ENCODE measurements at places on chromosomes 13 and 19.
A peak's percentile ranks its signal among the peaks of the same experiment; 100 is the strongest.

DNA sequence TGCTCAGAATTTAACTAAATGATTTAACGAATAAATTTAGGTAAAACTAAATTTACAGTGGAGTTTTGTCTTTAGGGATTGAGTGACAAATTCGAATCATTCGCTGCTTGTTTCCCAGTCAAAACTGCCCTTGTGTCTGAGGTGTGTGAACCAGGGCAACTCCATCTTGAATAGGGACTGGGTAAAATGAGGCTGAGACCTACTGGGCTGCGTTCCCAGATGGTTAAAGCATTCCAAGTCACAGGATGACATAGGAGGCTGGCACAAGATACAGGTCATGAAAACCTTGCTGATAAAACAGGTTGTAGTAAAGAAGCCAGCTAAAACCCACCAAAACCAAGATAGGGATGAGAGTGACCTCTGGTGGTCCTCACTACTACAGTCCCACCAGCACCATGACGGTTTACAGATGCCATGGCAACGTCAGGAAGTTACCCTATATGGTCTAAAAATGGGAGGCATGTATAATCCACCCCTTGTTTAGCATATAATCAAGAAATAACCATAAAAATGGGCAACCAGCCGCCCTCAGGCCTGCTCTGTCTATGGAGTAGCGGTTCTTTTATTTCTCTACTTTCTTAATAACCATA, 10.2 kb upstream of the ANKRD10 start:
- DNase-seq: no peak

DNA sequence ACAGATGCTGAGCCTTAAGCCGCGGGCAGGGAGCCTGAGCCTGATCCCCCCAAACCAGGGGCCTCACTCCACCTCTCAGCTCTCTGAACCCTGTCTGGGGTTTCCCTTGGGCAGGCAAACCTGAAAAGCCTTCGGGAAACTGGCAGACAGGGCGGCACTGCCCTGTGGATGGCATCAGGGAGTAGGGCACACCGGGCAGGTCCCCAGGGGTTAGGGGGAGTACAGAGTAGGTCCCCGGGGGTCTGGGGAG, 9.7 kb downstream of the MKNK2 start:
- DNase-seq: no peak

DNA sequence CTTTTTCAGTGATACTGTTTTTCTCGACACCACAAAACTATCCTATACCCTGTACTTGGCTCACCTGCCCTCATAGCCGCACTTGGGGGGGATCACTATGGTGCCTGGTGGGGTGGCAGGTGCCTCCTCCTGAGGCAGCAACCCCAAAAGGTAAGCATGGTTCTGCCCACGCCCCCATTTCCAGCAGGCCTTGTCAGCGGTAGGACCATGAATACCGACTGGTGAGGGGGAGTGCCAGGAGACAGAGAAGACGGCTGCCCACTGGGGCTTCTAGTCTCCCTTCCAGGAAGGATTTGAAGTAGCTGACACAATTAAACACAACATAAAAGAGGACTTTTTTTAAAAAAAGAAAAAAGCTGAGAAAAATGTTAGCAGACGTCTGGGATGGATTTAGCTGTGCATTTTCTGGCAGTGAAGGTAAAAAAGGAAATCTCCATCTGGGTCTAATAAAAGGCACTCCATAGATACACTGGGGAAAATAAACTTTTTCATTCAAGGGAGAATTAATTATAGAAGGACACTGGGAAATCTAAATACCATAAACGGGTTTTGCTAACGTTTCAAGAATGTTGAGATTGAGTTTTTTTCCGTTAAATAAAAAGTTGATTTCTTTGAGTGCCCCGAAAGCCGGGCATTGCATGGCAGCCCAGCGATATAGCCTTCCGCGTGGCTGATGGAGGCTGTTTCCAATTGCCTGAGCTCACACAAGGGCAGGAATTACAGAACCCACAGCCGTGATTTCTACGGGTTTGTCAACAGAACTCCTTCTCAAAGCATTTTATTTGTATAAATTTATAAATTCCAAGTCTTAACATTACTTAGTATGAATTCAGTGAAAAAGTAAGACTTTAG, 45.1 kb downstream of the ATP11A start:
- DNase-seq: no peak

- no peak for DNase-seq
Observed at GRCh38 chr19:51192689-51193088, 32.2 kb upstream of the CD33 start.

DNA sequence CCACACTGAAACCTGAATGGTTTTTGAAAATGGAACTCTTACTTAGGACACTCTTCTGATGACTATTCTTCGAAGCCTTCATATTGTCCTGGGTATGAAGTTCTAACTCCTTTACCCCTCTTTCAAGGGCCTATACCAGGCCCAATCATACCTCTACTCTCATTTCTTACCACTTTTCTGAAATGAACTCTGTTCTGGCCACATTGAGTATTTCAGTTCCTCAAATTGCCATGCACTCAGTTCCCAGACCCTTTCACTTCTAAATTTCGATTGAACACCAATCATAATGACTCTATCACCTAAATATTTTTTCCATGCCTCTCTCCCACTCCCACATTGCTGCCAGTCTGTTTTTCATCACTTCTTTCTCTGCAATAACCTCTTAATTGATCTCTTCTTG, 53.7 kb downstream of the LACC1 start:
- DNase-seq: no peak

DNA sequence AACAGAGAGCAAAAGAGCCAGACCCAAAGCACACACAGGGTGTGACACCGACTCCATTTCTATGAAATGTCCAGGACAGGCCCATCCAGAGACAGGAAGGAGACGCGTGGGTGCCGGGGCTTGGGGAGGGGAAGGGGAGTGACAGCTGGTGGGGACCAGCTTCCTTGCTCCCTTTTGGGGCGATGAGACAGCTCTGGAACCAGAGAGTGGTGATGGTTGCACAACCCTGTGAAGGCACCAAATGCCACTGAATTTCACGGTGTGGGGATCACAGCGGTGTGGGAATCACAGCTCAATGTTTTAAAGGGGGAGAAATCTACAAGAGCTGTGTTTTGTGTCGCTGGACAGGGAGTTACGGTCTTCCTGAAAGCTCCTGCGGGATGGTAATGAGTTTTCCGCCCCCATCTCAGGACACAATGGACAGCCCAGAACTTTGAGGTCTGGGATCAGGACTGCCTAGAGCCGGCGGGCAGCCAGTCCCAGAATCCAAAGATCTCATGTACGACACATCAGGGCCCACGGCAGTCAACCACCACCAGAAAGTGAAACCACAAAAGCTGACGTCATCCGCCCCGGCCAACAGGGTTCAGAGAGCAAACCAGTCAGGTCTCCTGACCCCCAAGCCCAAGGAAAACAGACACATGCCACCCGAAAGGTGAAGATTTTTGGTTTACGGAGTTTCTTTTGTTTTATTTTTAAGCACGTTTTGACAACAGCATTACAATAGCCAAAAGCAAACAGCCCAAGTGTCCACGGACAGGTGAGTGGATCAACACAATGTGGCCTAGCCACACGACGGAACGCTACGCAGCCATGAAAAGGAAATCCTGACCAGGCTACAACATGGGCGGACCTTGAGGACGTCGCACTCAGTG, 7.3 kb downstream of the SGTA start:
- DNase-seq: no peak

- no peak for DNase-seq
Observed at GRCh38 chr19:23882493-23882892, 32.2 kb upstream of the ZNF726 start.

DNA sequence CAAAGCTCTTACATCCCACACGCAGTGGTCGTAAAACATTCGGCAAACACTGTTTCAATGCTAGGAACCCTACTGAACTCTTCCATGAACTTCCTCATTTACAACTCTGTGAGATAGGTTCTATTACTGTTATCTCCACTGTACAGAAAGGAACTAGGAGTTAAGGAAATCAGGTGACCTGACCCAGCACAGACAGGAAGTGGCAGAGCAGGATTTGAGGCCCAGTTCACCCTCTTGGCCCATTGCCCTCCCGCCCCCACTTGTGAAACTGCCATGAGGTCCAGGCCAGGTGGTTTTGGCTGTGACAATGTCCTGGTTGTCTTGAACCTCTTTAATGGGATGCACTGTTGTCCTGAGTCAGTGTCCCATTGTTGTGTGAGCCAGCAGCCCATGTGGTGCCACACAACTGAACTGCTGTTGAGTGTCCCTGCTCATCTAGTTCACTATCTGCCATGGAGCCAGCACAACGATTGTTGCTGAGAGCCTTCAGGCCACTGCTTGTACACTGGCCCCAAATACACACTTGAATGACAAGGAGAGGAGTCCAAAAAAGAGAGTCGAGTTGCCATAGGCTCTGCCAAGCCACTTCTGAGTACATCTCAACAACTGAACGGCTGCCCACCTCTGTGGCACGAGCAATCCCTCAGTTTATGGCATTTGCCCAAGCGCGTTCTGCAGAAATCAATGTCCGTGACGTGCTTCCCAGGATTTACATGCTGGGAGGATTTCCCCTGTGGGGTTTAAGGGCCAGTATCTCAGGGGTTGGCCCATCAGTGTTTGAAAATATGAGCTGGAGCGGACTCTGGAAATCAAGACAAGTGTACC, 484.6 kb downstream of the TSHZ3 start:
- DNase-seq: no peak

GRCh38 chr19:1861599-1862031, 1.8 kb downstream of the KLF16 start:
- DNase-seq: no peak

- no peak for DNase-seq
Observed at GRCh38 chr13:102642029-102642428, 45.2 kb downstream of the TPP2 start.

- DNase-seq: no peak
Observed at GRCh38 chr13:42393573-42394360, 121.8 kb downstream of the AKAP11 start.

- no peak for DNase-seq
Observed at GRCh38 chr13:37565425-37565824, 33.1 kb downstream of the POSTN start.

- no peak for DNase-seq
Observed at GRCh38 chr19:54081032-54081431, at the start of gene TARM1. Gene TARM1 (minus strand): TSS chr19:54081365. CDS start chr19:54081340, 25 bp downstream.

DNA sequence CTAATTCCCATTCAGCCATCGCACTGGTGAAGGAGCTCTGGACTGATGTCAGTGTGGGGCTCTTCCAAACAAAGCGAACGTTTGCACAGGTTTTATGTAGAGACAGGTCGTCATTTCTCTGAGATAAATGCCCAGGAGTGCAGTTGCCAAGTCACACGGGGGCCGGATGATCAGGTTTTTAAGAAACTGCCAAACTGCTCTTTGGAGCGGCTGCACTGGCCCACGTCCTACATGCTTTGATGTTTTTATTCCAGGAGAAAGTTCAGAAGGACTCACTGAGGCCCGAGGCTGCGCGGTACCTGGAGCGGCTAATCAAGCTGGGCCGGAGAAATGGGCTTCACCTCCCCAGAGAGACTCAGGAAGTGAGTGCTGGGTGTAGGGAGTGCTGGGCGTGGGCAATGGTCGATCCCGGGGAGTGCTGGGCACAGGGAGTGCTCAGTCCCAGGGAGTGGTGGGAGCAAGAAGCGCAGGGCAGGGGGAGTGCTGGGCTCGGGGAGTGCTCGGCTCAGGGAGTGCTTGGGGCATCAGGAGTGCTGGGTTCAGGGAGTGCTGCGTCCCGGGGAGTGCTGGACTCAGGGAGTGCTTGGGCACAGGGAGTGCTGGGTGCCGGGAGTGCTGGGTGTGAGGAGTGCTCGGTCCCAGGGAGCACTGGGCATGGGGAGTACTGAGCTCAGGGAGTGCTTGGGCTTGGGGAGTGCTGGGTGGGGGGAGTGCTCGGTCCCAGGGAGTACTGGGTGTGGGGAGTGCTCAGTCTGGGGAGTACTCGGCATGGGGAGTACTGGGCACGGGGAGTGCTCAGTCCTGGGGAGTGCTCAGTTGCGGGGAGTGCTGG, 10.7 kb downstream of the THOP1 start:
- no peak for DNase-seq

DNA sequence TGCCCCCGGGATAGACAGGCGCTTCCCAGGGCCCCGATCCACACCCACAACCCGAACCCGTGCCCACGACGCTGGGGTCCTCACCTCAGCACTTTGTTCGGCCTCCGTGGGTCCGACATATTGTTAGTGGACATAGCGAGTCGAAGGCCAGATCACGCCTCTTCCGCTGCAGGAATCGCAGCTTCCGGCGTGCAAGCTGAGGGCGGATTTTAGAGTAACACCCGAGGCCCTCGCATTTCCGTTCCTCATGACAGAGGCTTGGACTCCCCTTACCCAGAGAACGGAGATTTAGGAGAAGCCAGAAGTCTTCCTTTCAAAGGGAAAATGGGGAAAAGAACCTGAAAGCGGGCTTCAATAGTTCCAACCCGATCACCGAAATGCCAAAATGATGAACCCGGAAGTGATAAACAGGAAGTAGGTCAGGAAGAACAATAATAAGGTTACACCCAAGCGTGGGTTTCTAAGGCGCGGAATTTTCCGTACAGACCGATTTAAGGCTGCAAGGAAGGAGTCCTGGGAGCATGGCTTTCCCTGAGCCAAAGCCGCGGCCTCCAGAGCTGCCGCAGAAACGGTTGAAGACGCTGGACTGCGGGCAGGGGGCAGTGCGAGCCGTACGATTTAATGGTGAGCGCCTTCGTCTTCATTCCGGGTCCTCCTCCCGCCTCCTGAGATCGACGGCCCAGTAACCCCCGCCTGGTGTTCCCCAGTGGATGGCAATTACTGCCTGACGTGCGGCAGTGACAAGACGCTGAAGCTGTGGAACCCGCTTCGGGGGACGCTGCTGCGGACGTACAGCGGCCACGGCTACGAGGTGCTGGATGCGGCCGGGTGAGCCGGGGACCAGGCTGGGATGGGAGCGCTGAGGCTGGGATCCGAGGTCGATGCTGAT, 2.9 kb downstream of the WDR83 start:
- DNase-seq: no peak

DNA sequence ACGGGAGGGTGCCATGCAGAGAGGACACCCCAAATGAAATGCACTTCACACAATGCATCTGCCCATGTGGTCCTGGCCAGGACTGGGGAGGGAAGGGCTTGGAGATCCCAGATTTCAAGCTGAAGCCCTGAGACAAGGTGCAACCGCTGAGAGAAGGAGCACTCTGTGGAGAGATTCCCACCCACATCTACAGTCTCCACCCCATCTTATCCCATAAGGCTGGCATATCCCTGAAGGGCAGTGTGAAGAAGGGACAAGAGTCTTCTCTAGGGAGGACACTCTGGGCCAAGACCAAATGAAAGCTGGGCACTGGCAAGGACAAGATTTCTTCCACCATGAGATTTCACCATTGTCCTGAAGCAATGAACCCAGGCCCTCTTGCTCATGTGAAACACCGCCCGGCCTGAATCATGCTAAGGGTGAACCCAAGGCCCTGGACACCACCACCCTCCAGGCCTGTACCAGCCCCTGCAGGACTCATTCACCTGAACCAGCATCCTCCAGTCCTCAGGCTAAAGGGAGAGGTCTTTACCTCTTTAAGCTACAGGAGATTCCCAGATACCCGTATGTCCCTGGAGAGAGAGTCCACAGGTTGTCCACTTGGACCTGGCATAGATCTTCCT, 20.5 kb downstream of the CEACAM4 start:
- peak; percentile 77 for DNase-seq

- DNase-seq: no peak
Observed at GRCh38 chr19:45251452-45252354, 632 bp downstream of the MARK4 start.

DNA sequence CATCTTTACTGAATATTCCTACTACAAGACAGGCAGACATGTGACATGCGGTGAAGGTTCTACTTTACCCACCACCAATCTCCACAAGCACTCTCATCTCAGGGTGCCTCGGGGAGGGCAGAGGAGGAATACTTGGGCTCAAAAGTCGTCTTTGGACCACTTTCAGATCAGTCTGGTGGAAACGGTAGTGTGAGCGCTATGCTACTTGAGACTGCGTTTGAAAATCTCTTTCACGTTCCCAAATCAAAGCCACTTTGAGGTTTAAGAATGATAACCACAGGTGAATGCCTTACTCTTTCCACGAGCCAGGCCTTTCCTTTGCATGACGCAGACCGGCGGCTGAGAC, 1.5 kb upstream of the SOX1 start:
- DNase-seq: no peak

All from vagina (tissue), 2 donors.